ENCODE measurements at places on chromosomes 5 and 9.

DNA sequence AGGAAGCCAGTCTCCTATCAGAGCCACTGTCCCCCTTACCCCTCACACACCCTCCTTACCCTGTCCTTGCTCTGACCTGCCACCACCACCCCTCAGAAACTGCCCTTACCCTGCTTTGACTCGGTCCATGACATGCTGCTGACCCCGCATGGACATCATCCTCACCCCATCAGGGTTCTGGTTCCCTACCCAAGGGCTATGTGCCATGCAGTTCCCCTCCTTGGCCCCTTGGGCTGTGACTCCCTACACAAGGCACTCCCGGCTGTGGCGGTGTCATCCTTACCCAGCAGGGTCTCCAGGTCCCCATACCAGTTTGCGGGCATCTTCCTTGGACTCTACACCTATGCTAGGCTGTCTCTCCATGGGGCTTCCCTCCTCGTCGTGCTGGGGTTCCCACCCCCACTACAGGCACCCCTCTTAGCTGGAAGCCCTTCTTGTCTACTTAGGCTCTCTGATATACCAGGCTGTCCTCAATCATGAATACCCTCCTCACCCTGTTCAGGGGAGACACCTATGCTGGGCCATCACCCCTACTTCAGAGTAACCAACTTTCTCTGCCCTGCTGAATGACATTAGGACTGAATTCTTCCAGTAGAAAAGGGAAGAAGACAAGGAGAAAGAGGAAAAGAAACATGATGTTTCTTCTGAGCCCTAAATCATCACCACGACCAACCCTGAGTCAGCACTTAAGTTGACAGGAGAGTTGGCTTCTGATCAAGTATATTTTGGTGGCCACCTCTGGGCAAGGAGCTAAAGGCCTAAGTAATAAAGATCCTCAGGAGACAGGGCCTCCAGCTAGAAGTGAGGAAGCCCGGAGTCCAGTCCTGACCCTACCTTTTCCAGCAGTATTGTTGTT lies 115.2 kb downstream of the GCNT1 start:
- DNase-seq = no peak

- no peak for DNase-seq
These were observed 27.7 kb downstream of the RANBP3L start for GRCh38 chr5:36273809-36274526.

DNA sequence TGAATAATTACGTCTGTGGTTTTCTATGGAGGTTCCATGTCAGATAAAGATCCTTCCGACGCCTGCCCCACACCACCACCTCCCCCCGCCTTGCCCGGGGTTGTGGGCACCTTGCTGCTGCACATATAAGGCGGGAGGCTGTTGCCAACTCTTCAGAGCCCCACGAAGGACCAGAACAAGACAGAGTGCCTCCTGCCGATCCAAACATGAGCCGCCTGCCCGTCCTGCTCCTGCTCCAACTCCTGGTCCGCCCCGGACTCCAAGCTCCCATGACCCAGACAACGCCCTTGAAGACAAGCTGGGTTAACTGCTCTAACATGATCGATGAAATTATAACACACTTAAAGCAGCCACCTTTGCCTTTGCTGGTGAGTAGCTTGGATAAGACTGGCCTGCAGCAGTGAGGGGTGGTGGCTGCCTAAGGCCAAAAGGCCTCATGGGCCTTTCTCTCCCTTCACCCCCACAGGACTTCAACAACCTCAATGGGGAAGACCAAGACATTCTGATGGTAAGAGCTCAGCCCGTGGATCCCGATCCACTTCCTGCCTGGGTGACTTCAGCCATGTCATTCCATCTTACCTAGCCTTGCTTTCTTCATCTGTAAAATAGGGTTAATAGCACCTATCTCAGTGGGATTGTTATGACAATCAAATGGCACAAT lies at the start of gene IL3:
Gene IL3 (plus strand): TSS at position 155 of the 661 bp plus-strand sequence. CDS start 52 bp downstream, at position 207.
- no peak for DNase-seq

DNA sequence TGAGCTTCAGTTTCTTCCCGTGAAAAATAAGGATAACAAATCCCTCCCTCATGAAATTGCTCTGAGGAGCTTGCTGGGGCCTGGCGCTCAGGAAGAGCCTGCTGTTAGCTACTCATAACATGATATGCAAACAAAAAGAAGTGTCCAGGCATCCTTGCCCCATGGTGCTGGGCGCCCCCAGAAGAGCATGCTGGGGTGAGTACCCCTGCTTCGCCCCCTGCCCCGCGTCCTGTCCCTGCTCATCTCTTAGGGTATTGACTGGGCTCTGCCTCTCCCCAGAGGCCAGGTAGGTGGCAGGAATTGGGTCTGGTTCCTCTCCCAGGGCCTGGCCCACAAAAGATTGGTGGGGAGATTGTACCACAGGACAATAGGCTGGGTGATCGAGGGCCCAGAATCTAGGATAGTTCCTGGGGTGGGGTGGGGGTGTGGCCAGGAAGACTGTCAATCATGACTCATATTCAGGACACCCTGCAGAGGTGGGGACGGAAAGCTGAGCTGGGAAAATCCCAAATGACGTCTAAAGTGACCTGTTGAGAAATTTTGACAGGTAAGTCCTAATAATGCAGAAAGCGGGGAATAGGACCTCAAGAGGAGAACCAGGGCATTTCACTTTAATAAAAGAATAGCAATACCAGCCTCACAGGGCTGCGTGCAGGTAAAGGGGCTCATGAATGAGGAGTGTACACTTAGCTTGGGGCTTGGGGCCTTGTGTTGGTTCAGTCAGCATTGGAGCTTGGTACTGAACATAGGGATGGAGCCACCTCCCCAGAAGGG lies 8.9 kb downstream of the PITX1 start:
- peak; percentile 52 for DNase-seq

GRCh38 chr5:57456531-57457135 lies 26.0 kb downstream of the ACTBL2 start:
- DNase-seq = no peak

DNA sequence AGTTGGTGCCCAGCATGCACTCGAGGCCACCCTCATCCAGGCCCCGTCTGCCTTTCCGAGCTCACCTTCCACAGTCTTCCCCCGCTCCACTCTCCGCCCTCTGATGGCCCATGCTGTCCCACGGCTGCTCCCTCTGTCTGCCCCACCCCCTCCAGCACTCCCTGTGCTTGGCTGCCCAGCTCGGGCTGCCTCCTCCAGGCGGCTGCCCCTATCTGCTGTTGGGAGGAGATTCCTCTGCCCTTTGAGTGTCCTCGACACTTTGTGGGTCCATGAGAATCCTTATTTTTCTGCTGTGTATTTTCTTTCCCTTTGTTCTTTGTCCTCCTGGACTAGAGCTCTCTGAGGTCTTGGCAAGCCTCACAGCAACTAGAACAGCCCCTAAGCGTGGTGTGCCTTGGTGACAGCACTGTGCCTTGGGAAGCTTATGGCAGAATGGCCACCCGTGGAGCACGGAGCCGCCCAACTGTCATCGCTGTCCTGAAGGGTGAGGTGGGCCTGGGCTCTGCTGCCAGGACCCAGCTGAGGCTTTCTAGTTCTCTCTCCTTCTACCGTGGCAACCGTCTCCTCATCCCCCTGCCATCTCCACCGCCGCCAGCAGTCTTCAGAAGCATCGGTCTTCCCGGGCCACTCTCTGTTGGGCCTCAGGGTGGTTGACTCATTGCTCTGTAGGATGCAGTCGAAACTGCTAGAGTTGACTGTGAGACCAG lies 5.2 kb downstream of the NTMT1 start:
- DNase-seq = no peak
